ENCODE measurements at places on chromosomes 5 and 9.

GRCh38 chr5:76751291-76751690, 35.4 kb downstream of the F2R start:
- DNase-seq: no peak

DNA sequence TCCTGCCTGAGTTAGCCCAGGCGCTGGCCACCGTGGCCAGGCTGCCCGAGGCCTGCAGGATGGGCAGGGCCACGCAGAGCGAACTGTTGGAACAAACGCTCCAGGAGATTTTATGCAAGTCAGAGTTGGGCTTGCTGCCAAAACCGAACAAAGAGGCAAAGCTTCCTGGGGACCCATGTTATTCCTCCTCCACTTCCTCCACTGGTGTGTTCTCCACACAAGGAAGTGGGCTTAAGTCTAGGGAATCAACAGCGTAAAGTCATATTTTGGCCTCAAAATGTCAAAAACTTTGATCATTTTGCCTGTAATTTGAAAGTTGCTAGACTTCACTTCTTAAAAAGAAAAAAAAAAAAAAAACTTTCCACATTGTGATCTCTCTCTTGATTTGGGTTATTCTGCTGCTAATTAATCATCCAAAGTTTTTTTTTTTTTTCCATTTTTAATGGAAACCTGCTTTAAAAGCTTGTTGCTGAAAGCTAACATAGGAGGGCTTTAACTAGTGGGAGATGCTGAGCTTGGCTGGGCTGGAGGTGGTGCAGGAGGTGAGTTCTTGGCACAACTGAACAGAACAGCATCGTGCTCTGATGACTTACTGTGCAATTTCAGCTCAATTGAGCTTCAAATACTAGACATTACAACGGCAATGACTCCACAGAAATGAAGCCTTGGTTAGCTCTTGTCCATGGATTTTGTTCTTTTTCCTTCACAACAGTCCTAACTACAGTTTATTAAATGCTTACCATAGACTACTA, 73.0 kb downstream of the PTPDC1 start:
- DNase-seq: peak; percentile 83

DNA sequence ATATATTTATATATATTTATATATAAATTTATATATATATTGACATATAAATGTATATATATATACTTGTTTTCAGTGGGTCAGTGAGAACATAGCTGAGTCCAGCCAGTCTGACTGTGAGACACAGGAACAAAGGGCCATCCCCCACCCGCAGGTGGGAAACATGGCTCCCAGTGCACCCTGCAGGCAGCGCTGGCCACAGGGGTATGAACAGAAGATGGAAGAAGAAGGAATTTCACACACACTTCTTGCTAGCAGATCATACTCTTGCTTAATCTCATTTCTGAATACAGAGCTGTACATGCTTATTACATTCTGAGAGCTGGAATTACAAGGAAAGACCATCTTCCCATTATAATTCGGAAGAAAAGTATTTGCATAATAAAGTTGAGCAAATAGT, 595.4 kb downstream of the IRX1 start:
- no peak for DNase-seq

GRCh38 chr5:34570721-34571676, 85.1 kb upstream of the RAI14 start:
- no peak for DNase-seq

DNA sequence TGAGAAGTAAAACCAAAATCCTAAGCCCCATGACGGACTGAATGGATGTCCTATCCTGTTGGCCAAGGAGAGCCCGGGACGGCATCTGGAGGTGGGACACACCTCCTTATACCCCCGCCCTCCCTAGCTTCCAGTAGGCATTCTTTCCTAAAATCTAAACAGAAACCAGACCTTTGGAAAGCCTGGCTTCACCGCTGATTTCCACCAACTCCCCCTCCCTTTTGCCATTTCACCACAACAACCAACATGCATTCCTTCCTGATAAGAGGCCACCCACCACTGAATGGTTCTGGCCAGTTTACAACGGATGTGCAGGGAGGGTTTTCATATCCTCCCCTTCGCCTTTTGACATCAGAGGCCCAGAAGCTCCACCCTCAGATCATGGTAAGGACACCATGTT, 9.2 kb upstream of the RARS1 start:
- DNase-seq: no peak

DNA sequence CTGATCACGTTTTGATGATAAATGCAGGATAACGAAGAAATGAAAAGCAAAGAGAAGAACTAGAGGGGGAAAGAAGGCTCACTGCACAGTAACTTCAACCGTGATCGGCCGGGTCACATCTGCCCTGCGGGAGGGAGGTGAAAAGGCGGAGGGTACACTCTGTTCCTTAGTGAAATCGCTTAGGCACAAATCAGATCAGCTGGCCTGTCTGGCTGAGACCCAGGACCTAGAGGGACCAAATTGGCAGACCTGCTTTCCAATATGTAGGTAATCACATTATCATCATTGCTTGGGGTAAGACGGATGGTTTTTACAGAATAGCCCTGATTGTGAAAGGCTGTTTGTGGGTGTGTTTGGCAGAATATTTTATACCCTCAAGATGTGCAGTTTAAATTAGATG, 82.2 kb downstream of the SLC28A3 start:
- DNase-seq: no peak

GRCh38 chr9:34230556-34230955, 51.7 kb downstream of the UBAP1 start:
- DNase-seq: no peak

DNA sequence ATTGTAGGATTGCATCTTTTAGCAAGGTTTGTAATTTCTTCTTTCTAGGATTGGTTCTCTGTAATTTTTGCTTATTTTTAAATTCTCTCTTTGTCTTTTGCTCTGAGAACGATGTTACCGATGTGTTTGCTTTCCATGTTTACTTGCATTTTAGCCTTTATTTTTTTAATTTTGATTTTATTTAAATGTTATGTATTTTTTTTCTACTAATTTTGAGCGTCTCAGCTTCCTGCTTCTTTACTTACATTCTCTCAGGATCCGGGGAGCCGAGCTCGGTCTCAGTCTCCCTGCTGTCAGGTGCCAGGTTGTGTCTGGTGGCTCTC, 20.9 kb downstream of the ANXA2R start:
- DNase-seq: peak; percentile 48

DNA sequence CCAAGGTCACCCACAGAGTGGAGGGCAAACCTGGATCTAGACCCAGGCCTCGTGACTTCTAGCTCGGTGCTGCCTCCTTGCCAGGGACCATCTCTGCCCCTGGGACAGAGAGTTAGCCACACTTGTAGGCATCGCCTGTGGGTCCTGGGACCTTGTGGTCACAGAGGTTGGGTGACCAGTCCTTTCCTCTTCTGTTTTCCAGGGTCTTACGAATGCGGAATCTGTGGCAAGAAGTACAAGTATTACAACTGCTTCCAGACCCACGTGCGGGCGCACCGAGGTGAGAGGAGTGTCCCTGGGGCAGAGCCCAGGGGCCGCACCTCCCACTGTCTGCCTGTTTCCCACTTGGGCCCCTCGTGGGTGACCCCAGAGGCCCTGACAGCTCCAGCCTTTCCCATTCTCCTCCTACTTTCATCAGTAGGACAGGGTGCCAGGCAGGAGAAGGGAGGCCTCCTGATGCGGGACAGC, 76.3 kb downstream of the AMBP start:
- DNase-seq: no peak

DNA sequence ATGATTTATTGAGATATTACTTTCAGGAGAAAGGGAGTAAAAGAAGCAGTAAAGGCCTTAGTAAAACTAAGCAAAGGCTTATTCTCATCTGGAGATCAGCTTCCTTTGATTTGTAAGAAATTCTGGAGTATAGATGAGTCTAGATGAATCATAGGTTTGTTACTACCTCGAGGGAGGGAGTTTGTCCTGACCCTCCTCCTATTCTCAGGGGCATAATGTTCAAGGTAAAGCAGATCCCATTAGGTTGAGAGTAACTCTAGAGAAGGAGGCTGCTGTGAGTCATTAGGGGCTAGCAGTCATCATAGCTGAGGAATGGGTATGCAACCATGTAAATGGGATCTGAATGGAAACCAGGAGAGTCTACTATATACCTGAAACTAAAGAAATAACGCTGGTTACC, 155.5 kb upstream of the MOCS2 start:
- DNase-seq: no peak

GRCh38 chr5:151430731-151431130, 16.7 kb upstream of the SLC36A1 start:
- DNase-seq: no peak

DNA sequence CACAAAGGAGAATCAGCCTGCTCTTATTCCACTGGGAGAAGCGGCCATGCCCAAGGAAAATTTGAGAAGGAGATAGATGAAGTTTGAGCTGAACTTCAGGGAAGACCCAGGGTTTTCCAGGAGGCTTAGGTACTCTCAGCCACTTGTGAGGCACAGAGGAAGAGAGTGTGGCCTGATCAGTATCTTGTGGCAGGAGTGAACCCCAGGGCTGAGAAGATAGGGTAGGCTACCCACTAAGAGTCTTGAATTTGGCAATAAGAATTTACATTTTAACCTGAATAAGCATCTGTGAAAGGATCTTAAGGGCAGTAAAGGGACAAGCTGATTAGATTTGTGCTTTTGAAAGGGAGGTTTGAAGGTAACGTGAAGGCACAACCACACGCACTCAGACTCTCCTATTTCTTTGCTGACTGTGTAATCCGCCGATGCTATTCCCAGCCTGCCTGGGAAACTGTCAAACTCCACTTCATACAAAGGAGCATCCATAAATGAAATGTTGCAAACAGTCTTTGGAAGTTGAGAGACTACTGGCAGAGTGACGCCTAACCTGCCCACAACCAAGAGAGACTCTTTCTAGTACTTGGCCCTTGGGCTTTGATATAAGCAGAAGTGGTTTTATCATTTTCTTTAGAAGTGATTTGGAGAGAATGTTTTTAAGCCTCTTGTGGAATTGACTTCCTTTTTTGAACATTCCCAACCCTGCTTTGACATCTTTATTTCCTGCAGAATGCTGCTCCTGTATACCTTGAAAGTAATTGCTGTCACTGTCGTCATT, 108.2 kb upstream of the VCAN start:
- DNase-seq: no peak

GRCh38 chr9:97801180-97801579, 51.8 kb upstream of the FOXE1 start:
- no peak for DNase-seq

DNA sequence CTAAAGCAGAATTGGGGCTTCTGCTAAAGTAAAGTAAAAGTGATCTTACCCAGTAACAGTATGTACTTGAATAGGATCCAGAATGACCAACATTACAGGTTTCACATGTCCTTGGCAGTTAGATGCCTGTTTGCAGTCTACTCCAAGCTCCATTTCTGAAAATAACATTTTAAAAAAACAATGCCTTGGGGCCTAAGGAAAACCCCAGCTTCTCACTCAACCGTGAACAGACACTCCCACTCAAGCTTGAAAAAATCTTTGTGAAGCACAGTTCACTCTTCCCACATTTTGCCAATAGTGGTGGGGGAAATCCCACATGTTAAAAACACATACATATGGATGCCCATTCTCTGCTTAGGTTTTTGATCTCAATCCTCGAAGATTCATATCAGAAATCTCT, 304.1 kb downstream of the ARRDC3 start:
- no peak for DNase-seq

GRCh38 chr5:133331941-133332340, 280.1 kb downstream of the HSPA4 start:
- DNase-seq: no peak

DNA sequence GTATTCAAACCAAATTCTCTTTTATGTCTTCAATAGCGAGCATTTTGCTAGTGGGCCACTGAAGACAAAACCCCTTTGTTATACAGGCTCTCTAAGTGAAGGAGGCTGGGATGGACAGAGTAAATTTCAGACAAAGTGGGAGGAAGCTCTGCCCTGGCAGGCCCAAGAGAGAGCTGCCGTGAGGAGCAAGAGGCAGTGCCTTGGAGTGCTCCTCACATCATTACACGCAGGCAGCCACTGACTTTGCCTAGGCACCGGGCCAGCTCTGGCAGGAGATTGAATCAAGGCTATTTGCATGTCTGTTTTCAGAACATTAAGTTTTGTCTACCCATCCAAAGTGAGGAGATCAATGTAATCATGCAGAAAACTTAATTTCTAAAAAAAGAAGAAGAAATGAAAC, 167.7 kb downstream of the CCDC192 start:
- peak; percentile 86 for DNase-seq

DNA sequence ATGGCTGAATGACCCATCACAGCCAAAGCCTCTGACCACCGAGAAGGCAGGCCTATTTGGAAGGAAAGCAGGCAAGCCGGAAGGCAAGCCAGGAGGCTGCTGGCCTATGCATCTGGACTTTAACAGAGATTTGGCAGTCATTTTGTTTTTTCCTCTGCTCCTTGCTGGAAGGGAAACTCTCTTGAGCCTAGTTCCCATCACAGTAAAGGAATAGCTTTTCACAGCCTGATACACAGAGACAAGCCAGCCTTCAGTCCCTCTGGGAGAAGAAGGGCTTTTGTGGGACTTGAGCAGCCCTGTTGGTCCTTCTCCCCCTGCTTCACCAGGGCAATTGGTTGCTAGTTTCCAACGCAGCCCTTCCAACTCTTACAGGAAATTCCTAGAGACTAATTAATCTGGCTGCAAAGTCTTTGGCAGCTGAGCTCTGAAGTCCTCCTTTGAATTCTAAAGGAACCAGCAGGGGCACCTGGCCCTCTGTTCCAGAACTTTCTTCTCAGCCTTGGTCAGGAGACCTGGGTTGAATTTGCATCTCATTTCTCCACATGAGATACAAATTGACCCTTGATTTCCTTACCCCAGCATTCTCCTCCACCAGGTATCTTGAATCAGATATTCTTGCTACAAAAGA, 157.3 kb upstream of the EPB41L4A start:
- peak; percentile 59 for DNase-seq

- no peak for DNase-seq
Measured at GRCh38 chr9:70694758-70695157, 280.3 kb upstream of the KLF9 start.

DNA sequence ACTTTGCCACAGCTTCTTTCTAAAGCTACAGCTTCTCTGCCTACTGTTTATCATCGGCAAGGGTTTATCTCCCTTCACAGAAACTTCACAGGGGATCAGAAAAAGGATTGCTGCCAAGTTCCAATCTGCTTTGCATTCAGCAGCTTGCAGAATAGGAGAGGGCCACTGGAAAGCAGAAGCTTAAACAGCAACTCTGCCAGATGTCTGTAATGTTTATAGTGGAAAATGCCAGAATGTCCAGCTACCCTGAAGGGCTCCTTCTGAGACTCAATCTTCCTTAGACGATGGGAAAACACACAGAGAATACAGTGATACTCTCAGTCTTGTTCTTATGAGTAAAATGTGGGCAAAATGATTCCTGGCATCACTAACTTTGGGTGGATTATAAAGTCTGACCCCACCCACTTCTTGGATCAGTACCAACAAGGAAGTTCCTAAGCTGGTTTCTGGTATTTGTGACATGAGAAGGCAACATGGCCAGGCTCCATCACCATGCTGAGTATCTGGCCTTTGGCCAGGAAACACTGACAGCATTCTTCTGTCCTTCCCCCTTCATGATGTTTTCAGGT, 19.0 kb downstream of the STOM start:
- DNase-seq: peak; percentile 72

Measured in Right ventricle myocardium superior (tissue), 1 donor.